Aorta (tissue), 5 donors: ENCODE measurements at places on chromosomes 4 and X. TPM values are rescaled to one million over a fixed set of nuclear protein-coding genes. Genes with fewer than 3 reads are reported as not detected.

DNA sequence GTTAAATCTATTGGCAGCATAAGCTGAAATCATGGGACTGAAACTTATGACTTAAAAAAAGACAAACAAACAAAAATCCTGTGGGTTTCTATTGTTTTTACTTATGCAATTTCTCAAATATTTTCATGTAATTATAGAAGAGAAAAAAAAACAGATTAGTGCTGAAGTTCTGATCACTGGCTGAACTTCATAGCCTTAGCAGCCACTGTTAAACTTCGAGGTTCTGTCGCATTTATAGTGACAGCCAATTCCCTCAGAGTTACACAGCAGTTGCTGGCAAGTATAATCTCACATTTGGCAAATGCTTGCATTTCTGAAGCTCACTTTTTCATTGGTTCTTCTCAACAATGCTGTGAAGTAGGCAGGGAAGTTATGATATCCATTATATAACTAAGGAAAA is 748.9 kb upstream of the MAGEB2 start:
- no peaks in the 10 kb centered on the region for H3K36me3 ChIP-seq
- no peak for DNase-seq

The ADGRG2 gene
- total RNA-seq: 4.3 TPM

- no peak overlapping the region for H3K27ac ChIP-seq
- H3K36me3 ChIP-seq: no peaks in the 10 kb centered on the region
- no peak overlapping the region for H3K4me3 ChIP-seq
- no peaks in the 10 kb centered on the region for H3K27me3 ChIP-seq
- H3K4me1 ChIP-seq: no peaks in the 10 kb centered on the region
- DNase-seq: no peak
These were observed 2320.1 kb downstream of the ARAP2 start for GRCh38 chr4:33924239-33924638.

The SPCS3 gene
- 168 TPM for total RNA-seq

The RBMXL3 gene
- not detected for total RNA-seq

GRCh38 chr4:81667539-81667938 is 195.8 kb upstream of the RASGEF1B start:
- H3K27me3 ChIP-seq: no peaks in the 10 kb centered on the region
- H3K36me3 ChIP-seq: no peaks in the 10 kb centered on the region
- DNase-seq: no peak

The CPZ gene
- total RNA-seq: 3.8 TPM

DNA sequence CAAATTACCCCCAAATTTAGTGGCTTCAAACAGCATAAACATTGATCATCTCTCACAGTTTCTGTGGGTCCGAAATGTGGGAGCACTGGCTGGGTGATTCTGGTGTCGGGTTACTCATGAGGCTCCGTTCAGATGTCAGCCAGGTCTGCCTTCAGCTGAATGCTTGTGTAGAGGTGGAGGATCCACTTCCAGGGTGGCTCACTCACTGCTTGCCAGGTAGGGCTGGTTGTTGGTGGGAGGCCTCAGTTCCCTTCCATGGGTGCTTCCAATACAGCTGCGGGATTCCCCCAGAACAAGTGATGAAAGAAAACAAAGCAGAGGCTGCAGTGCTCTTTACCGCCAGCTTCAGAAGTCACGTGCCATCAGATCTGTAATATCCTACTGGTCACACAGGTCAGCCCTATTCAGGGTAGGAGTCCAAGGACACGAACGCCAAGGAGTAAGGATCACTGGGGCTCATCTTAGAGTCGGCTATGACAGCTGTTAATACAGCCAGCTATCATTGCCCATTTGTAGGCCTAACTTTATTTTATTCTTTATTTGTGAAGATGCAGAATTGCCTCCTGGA is 1.1 kb upstream of the SMIM43 start:
- DNase-seq: no peak
- no peak overlapping the region for H3K4me3 ChIP-seq
- H3K4me1 ChIP-seq: no peaks in the 10 kb centered on the region
- H3K27me3 ChIP-seq: no peaks in the 10 kb centered on the region
- H3K27ac ChIP-seq: no peak overlapping the region

DNA sequence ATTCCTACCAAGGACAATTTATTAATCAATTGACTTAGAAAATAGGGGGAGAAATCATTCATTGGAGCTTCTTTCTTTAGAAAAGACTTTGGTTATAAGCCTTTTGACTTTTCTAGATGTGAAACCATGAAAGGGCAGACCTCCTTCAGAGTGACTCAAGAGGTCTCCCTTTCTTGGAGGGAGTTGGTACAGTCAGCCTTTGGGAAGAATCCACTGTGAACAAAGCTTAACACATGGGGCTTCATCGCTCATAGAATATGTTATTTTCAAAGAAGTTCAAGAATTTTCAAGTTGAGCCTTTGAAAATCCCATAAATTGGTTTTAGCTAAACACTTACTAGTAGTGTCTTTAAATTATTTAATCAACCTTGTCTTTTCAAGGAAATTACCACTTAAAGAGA is 28.0 kb downstream of the RIPPLY1 start:
- H3K4me1 ChIP-seq: no peaks in the 10 kb centered on the region
- H3K4me3 ChIP-seq: no peak overlapping the region
- peaks cover 4% of the 10 kb centered on the region for H3K27me3 ChIP-seq

The MAGEC3 gene
- total RNA-seq: 0.99 TPM
